ENCODE measurements at places on chromosomes 1 and 21.

DNA sequence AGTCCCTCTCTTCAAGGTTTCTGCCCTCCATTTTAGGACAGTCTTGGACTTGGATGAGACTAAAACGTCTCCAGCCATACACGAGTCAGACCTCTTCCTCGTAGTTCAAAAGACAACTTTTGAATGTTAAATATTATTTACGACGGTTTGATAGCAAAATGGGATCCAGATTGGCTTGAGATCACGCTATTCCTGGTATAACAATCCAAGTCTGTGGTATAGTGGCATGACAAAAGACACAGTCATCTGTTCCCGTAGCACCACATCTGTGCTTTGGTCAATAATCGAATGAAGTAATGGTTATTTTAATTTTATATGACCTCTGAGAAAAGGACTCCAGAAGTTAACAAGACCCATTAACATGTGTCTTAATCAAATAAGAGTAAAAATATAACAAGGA is 7.0 kb downstream of the PCP4 start:
- DNase-seq = no peak

DNA sequence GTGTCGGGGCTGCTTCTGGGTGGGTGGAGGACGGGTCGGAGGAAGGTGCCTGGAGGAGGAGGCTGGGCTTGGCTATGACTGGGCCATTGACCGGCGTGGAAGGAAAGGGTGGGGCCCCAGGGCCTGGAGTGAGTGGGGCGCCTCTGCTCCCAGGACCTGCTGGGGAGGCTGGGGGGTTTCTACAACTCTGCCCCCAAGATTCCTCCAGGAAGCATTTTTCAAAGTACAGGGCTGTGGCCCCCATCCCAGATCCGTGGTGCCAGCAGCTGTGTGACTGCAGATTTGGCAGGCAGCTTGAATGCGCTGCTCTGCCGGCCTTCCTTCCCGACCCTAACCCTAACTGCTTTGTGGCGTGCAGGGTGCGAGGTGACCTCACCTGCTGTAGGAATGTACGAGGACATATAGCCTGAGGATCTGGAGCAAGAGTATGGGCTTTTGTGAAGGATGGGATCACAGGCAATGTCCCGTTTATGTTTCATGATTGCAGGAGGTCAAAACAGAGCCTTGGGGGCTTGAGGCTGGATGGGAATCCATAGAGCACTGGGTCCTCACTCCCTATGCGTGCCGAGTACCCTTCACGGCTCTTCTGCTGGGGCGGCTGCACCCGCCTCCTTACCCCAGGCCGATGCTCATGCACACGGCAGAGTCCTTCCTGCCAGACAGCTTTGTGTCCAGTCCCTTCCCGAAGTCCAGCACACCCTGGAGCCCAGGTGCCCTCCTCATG is 24.7 kb downstream of the TRPM2 start:
- DNase-seq = no peak

DNA sequence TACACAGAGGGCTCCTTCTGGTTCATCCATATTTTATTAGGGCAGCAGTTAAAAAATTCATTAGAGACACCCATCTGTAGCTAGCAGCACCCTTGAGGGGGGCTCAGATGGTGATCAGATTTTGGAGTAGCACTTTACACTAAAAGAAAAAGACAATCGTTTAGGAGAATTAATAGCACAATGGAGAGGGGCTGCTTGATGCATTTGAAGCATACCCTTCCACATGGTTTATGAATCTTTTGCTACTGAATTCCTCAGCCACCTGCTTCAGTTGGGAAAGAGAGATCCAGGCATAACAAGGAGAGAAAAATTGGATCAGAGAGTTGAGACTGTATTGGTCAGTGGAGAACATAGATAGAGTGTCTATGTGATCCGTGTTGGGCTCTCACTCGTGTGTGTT is 54.4 kb downstream of the DISC1 start:
- no peak for DNase-seq

GRCh38 chr1:159835356-159835755 is 8.7 kb downstream of the SLAMF8 start:
- DNase-seq = no peak

DNA sequence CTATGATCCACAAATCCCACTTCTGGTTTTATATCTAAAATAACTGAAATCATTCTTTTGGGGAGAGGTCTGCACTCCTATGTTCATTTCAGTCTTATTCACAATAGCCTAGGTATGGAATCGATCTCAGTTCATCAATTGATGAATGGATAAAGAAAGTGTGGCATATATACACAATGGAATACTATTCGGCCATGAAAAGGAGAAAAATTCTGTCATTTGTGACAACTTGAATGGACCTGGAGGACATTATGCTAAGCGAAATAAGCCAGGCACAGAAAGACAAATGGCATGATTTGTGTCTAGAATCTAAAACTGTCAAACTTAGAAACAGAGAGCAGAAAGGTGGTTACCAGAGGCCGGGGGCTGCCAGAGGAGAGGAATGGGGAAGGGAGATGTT is 5.4 kb upstream of the KRTAP10-8 start:
- no peak for DNase-seq

DNA sequence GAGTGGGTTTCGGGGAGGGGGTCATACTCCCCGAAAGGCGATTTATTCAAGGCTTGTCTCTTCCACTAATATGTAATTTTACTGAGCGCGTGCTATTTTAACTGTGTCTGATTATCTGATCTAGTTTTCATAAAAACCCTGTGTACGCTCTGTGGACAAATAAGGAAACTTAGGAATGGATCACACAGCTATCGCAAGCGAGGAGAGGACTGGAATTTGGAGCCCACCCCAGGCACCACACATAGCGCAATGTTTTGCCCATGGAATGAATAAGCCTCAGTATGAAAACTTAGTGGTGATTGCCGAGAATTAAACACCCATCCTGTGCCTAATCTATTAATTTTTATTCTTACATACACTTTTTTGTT is 9.8 kb upstream of the RAB42 start:
- no peak for DNase-seq

GRCh38 chr1:155313261-155313660 is 4.6 kb downstream of the FDPS start:
- DNase-seq = no peak

DNA sequence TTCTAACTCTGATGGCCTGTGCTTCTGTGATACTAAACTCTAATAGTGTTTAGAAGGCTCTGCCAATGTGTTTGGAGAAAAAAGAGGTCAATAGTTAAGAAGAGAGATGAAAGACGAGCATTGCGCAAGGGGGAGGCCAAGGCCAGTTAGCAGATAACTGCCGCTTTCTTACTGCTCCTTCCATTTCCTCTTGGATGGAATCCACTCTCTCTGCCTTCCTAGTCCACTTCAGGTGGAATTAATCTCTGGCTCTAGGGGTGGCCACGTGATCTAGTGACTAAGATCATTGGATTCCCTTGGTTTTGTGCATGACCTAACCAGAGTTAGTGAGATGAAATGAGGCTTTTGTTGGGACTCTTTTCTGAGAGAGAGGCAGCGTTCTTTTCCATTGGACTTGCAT is 148.3 kb downstream of the ACTL8 start:
- no peak for DNase-seq

- no peak for DNase-seq
Observed at GRCh38 chr1:6358757-6359201, 34.8 kb downstream of the ACOT7 start.

DNA sequence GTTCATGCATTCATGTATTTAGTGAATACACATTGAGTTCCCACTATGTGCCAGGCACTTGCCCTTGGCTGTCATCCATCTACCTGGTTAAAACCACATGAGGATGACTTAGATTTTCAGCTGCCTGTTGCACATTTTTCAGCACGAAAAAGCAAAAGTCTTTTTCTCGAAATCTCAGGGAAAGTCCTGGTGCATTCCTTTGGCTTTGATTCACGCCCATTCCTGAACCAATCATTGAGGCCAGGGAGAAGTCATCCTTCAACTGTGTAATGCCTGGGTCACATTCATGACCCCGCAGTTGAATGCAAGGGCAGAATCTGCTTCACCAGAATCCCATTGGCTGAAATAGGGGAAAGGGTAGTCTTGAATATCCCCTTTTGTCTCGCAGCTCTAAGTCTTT is 84.4 kb downstream of the RNF220 start:
- no peak for DNase-seq

DNA sequence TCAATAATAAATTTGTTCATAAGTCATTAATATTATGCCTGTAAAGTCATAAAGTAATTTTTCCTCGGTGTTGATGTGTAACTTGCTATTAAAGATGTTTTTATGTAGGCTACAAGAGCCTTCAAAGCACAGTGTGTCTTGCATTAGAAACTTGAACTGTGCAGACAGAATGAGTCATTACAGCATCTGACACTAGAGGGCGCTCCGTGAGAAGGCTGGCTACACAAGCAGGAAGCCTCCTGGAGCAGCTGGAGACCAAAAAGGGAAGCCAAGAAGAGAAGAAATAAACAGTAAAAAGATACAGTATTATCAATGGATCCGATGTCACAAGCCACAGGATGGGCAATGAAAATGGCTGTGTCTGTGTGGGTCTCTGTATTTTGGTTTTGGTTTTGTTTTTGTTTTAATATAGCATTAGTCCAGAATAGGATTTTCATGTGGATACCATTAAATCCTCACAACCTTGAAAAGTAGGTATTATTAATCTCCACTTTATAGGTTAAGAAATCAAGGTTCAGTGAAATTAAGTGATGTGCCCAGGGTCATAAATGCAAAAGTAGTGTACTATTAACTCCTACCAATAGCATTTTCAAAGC is 16.1 kb upstream of the LRRC8D start:
- DNase-seq = peak; percentile 71

All from stimulated activated CD4-positive, alpha-beta T cell treated with anti-CD3 and anti-CD28 coated beads, Interleukin-12 subunit alpha, Interleukin-12 subunit beta, amount 100 ng/mL, for 24 hours (primary cell).